ENCODE measurements at places on chromosomes 3 and 15.
A peak's percentile ranks its signal among the peaks of the same experiment; 100 is the strongest.

DNA sequence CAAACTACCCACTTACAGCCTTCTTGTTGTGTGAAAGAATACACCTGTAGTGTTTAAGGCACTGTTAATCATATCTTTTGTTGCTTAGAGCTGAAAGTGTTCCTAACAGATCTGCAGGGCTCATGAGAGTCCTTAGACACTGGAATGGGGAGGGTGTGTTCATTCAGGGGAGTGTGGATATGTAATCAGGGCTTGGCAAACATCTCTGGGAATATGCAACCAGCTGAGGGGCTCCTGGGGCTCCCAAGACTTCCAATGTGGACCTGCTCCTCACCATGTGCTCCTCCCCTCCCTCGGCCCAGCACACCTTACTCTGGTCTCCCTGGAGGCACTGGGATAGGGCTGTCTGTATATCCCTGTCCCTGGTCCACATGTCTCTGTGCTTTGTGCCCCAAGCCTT is 30.3 kb upstream of the MFSD1 start:
- DNase-seq = no peak

- DNase-seq = peak; percentile 37
These were observed 373.0 kb upstream of the PROK2 start for GRCh38 chr3:72157748-72158638.

DNA sequence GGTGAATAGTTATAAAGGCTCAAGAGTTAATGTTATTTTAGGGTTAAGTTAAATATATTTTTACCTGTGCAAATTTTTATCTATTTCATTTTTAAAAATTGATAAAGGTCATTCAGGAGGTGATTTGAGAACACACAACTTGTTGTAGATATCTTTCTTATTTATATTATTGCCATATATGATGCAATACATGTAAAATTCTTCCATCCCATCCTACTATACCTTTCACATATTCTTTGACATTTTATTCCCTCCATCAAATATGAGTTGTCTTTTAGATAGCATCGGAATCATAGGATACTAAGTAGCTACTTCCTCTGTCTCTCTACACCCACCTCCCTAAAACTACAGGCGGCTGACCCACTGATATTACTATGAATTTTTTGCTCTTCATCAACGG is 734.1 kb downstream of the FHIT start:
- DNase-seq = no peak

GRCh38 chr15:88882785-88883184 is 12.6 kb downstream of the HAPLN3 start:
- no peak for DNase-seq

DNA sequence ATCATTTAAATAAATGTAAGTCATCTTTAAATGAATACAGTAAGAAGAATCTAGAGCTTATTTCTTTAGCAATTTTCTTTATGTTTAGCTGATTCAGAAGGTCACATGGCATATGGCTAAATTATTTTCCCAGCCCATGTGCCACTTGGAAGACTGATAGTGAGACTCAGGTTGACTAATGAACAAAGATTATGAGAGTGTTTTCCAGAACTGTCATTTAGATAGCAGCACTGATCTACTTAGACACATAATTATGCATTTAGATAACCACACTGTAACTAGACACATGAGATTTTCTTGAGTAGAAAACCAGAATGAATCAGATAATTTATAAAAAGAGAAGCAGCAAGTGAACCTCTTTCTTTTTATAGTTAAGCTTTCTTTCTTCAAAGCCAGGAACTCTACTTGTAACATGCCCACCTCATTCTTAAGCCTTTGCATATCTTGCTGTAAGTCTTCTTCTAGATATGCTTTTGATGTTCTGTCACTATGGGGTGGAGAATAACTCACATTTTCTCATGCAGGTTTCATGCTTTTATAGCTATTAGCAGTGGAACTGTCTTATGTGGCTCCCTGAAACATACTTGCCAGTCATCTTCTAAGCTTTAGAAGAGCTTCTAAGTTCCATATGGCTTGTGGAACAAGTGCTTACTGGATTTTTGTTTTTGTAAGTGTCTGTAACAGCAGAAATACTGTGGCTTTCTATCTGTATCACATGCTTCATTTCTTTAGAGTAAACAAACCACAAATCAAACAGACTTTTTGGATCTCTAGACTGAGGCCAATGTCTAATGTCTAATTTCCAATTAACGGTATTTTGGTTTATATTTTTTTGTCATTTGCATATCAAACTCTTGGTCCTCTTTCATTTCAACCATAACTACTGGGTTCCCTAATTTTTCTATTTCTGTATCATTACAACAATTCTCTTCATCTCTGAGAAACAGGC is 101.4 kb downstream of the LMLN start:
- no peak for DNase-seq

Measured in NCI-H524 (cell line).